ENCODE measurements at places on chromosomes 4 and X.

DNA sequence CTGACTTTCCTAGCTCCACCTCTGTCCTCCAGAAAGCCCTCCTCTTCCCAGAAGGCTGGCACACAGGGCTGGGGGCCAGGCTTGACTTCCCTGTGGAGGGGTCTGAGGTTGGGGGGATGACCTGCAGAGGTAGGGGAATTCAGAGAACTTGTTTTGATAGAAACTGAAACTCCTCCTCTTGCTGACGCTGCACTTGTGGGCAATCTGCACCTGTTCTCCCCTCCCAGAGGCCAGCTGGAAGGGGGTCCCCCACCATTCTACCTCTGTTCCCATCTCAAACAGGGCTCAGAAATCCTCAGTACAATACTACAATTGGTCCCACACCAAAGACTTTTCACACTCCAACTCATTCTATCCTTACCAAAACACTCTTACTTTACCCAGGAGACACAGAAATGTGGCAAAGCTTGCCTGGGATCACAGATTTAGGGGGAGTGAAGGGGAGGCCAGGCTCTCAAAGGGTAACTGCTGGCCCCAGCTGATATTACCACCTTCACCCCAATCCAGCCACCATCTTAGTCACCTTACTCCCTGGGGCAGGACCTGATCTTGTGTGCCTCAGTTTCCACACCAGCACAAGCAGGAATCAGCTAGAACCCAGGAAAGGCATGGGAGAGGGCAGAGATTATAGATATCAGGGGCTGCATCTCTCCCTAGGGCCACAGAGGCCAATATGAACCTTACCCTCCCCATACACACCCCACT, 18.5 kb downstream of the OTUD5 start:
- DNase-seq = no peak

DNA sequence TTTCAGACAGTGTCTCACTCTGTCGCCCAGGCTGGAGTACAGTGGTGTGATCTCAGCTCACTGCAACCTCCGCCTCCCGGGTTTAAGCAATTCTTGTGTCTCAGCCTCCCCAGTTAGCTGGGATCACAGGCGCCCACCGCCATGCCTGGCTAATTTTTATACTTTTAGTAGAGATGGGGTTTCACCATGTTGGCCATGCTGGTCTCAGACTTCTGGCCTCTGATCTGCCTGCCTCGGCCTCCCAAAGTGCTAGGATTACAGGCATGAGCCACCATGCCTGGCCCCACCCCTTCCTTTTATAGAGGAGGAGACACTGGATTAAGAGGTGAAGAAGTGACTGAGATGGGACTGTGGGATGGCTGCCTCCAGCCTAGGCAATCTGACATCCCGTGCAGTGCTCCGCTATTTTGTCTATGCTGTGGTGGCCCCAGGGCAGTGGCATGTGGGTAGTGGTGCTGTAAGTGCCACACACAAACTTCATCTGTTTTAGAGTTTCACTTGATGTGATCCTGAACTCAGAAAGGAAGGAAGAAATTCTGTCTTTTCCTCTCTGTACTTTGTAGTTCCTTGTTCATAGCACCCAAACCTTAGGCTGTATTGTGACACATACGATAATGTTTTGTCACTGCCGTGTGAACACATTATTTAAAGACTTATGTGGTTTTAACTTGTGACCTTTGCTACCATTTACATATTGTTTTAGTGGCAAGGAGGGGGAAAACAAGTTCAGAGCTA, 48.9 kb downstream of the FNIP2 start:
- DNase-seq = no peak

DNA sequence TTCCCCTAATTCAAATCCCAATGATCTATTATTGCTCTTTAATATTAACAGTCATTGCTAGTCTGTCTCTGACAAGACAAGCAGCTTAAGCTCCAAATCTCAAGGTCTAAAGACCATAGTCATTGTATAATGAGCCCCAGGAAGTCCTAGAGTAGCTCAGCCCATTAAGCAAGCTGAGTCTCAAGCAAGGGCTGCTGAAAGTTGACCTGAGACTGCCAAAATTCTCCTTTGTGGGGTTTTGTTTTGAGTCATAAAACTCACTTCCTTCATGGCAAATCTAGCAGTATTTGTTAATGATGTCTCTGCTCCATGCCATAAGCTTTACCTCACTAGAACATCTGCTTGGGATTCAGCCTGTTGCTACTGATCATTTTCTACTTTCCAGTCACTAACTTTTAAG, 313.2 kb downstream of the ANTXR2 start:
- DNase-seq = no peak

DNA sequence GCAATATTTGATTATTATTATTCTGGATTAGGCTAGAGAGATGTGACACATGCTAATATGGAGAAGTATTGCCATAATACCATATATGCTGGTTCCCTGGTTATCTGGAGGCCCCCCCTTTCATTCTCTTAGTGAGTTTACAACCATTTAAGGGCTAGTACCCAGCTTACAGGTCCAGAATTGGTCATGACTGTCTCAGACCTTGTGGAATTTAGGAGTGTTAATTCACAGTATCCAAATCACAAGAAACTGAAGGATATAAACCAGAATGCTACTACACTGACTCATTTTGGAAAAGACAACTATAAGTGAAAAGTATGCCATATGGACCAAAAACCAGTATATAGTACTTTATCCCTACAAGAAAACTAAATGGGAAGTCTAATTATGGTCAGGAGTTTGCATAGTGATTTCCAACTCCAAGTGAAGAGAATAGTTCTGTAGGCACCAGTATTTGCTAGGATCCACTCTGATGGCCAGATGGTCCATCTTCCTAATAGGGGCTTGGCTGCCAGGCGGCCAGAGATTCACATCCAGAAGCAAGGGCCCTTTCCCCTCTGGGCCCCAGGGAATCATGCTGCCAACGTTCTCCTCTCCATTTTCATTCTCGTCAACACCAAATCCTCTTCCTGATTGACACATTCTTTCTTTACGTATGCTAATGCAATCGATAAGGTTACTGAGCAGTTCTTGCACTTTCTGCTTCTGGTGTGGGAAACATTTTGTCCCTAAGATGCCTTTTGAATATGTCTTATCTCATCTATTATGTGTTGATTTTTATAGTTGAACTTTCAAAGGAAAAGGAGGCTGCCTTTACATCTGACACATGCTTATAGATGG, 123.6 kb downstream of the SHROOM3 start:
- no peak for DNase-seq

DNA sequence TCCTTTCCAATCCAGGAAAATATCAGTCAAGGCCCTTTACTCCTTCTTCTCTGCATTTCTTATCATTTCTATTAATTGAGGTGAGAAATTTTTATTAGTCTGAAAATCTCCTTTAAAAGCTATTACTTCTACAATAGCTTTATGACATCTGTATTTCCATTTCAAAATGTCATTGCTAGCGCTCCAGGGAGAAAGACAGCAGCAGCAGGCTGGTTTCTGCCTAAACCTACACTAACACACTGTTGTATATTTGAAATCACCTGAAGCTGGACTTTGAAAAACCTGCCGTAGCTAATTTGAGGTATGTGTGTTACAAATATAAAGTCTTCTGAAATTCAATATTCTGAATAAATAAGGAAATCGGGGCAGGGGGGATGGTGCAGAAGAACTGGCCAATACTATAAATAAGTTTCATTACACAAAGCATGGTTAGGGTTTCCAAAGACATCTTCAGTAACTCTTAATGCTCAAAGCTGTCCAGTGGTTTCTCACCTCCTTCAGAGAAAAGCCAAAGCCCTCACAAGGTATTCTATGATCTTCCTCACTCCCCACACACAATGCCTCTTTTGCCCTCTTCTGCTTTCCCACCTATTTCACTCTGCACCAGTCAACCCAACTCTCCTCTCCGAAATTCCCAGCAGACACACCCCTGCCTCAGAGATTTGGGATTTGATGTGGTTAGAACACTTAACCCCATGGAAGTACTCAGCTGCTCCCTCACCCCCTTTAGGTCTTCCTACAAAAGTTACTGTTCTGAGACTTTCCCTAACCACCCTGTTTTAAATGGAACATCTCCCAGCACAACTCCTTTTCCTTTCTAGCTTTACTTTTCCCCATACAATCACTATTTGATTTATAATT, 122.7 kb downstream of the PPP3CA start:
- DNase-seq = no peak

DNA sequence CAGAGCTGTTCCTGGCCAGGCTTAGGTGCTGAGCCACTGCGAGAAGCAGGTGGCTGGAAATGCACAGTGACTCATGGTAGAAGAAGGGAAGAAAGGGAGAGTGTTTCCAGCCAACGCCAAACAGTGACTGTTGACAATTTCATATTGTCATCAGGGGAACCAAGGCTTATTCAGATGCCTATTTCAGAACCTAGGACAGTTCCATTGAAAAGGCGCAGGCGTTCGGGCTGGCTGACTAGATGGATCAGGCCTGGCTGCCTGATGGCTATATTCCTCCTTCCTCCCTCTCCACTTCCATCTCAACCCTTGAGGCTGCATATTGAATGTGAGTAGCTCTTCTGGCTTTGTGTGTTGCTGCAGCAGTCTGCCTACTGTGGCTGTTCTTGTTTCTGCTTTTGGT, 73.0 kb upstream of the FRMPD4 start:
- DNase-seq = no peak

All from fibroblast of the conjunctiva (primary cell).